ENCODE measurements at places on chromosomes 1 and 21.

GRCh38 chr1:36432616-36433015 is 17.6 kb downstream of the OSCP1 start:
- DNase-seq, result no peak

DNA sequence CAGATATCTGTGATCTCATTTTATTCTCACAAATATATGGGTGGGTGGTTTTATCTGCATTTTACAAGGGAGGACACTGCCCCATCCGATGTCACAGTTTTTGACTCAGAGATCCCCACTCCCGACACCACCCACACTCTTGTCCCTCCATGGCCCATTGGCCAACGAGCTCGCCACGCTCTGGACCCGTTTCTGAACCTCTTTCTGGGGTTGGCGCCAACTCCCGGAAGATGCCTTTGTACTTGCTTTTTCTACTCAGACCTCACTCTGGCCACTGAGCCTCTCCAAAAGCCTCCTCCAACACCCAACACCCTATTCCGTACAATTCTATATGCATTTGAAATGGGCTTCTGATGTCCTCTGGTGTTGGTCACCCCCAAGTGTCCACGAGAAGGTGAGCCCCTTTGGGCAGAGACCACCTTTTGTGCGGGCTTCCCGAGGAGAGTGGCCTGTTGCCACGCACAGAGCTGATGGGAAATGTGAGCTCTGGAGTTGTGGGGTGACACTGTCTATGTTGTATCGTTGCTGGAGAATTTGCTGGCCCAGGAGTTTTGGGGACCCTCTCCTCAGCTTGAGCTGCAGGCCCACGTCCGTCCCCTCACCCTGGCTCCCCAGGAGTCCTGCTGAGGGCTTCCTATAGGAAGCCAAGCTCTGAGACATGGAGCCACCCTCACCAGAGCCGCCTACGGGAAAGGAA is 366.9 kb upstream of the VAMP3 start:
- DNase-seq, result no peak

DNA sequence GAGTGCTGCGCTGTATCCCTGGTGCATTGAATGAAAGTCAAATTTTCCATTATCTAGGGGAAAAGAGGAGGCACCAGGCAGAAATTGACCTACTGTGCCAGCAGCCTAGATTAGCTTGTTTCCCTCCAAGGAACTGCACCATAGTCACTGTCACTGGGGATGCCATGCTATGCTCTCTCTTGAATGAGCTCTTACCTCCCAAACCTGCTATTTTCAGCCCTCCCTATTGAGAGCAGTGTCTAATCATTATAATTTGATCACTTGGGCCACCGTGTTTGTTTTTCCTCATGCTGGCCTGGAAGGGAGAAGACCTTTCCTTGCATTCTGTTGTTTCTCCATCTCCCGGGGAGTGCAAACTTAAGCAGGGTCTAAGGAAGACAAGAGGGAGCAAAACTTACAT is 492.9 kb downstream of the SIPA1L2 start:
- DNase-seq, result no peak

- DNase-seq, result no peak
Observed at GRCh38 chr21:34132202-34132601, 58.8 kb downstream of the MRPS6 start.

DNA sequence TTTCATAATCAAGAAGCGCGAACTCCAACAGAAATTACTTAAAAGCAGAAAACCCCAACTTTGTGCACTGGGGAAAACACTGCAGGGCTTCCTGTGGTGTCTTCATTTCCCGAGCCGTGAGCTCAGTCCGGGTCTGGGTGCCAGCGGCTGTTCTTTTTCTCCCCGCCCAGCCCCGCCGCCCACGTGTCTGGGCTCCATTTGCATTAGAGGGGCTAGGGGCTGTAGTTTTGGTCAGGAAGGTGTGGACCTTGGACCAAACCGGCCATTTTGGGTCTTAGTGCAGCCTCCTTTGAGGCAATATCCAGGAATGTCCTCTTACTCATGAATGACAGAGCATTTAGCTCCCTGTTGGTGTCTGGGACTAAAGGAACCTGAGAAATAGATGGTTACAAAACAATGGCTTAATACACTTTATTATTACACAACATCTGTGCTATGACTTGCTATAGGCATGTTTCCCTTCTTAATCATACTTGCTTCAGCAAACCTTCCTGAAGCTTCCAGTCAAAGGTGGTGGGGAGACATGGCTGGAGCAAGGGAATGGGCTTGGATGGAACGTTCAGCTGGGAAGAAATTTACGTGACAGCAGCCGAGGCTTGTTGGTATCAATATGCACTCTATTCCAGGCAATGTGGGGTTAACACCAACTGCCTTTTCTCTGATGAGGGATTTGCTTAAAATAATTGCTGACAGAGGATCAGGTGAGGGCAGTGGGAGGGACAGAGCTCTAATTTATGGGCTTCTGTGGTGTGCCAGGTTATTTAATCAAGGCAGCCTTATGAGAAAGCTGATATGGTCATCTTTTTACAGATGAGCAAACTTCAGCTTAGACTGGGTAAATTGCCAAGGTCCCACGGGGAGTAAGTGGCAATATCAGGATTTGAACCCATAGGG is 1.1 kb downstream of the AGTRAP start:
- peak; percentile 33 for DNase-seq
